NCI-H1105 (cell line): ENCODE measurements at places on chromosomes 1 and 21.

DNA sequence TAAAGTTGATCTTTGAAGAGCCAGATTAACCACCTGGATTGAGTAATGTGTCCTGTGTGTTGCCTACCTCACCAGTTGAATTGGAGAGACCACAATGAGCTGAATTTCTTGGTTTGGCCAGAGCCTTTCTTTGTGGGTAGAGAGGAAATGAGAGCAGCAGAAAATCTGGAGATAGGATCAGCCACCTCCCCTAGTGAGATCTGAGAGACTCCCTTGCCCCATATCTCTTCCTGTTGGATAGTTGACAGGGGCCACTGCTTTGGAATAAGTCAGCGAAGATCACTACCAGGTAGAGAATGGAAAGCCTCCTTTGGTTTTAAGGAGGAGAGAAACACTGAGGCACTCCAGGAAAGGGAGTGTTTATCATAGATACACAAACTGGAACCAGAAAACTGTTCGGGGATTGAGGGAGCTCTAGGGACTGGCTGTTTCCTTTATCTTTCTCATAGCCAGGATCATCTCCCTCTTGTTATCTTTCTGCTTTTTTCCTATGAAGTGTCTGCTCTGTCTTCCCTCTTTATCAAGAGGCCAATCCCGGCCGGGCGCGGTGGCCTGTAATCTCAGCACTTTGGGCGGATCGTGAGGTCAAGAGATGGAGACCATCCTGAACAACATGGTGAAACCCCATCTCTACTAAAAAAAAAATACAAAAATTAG, 21.3 kb upstream of the ZNF326 start:
- no peak for DNase-seq

GRCh38 chr1:30575066-30575465, 148.3 kb downstream of the MATN1 start:
- DNase-seq, result no peak

DNA sequence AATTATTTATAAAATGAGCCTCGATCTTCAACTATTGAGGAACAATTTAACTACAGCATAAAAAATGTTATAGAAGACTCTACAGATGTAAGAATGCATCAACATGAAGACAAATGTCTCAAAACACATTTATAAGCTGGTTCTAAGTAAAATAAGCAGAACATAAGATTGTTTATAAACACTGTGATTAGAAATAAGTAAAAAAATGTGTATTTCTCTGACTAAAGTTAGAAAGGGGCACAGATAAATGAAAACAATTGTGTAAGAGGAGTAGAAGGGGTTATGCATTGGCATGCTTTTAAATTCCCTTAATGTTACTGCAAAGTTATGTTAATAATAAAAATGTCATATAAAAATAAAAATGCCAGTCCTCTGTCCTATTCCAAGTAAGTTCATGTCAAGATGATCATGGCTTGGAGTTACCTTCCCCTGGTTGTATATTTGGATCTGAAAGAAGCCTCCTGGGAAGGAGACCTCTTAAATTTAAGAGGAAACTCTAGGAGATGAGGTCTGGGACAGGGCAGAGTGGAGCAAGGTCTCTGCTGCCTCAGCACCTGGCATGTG, 70.2 kb upstream of the FAM20B start:
- DNase-seq, result no peak

DNA sequence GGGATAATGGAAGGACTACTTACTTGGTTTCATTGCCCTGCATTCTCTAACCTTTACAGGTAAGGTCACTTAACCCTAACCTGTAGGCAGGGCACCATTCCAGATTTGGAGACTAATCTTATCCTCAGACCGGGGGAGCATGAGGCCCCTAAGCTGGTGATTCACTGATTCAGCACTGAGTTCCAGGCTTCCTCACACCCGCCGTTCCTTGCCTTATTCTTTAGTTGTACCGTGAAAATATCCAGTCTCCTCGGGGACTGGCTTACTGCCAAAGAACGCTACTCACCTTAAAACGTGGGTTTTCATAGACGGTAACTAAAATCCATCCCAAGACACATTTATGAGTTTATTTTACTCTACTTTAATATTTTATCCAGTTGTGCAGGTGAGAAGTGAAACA, 44.3 kb upstream of the COL24A1 start:
- DNase-seq, result no peak

DNA sequence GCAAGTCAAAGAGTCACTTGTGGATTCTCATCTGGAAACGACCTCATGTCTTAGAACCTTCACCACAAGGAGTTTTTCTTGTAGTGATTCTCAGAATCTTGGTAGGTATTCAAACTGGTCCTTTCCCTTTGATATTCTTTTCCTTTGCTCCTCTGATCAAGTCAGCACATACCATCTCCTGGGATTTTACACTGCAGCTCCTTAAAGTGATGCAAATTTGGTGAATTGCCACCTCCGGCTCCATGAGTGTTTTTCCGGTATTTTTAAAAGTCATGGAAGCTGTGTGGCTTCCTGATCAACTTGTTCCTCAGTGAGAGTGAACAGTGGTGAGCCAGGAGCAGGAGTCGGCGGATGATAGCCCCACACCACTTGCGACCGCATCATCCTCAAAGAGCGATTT, 182.1 kb upstream of the DAB1 start:
- no peak for DNase-seq

GRCh38 chr21:45865106-45865835, 116.3 kb upstream of the COL6A1 start:
- no peak for DNase-seq

- no peak for DNase-seq
Measured at GRCh38 chr1:43065191-43065590, 106.5 kb upstream of the SLC2A1 start.

DNA sequence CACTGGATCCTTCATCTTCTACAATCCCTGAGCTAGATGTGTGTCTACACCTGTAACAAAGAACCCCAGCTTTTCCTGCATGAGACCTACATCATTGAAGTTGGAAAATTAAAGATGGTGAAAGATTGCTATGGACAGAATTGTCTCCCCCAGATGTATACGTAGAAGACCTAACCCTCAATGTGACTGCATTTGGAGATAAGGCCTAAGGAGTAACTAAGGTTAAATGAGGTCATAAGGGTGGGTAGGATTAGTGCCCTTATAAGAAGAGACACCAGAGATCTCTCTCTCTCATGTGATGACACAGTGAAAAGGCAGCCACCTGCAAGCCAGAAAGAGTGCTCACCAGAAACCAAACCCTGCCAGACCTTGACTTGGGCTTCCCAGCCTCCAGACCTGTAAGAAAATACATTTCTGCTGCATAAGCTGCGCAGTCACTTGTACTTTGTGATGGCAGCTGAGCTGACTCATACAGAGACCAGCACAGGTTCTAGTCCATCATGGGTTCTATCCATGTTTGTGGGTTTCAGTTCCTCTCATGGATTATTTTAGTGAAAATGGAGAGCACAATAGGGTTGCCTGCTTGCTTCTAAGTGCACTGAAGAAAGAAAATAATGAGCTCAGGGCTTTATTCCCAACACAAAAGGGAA, 180.8 kb downstream of the TPR start:
- DNase-seq, result no peak
